ENCODE measurements at places on chromosomes 12 and 14.
A peak's percentile ranks its signal among the peaks of the same experiment; 100 is the strongest.

GRCh38 chr12:81962126-81962856 is 203.1 kb upstream of the PPFIA2 start:
- DNase-seq: no peak

DNA sequence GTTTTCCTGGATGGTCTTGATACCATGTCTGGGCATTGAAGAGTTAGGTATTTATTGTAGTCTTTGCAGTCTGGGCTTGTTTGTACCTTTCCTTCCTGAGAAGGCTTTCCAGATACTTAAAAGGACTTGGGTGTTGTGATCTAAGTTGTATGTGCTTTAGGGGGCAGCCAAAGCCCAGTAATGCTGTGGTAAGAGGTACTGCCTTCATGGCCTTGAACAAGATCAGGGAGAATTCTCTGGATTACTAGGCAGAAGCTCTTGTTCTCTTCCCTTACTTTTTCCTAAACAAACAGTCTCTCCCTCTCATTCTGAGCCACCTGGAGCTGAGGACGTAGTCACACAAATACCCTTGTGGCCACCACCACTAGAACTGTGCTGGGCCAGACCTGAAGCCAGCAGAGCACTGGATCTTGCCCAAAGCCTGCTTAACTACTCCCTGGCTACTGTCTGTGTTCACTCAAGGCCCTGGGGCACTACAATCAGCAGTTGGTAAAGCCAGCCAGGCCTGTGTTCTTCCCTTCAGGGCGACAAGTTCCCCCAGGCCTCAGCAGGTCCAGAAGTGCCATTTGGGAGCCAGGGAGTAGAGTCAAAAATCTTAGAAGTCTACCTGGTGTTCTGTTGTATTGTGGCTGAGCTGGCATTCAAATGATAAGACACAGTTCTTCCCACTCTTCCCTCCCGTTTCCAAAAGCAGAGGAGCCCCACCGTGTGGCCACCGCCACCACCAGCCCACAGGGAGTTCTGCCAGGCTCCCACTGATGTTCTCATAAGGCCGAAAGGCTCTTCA is 11.4 kb downstream of the PRORP start:
- DNase-seq: no peak

- DNase-seq: no peak
These were observed 1.2 kb downstream of the DDIT3 start for GRCh38 chr12:57518920-57519795.

- DNase-seq: peak; percentile 36
These were observed 40.1 kb downstream of the SMIM41 start for GRCh38 chr12:52119398-52120254.

DNA sequence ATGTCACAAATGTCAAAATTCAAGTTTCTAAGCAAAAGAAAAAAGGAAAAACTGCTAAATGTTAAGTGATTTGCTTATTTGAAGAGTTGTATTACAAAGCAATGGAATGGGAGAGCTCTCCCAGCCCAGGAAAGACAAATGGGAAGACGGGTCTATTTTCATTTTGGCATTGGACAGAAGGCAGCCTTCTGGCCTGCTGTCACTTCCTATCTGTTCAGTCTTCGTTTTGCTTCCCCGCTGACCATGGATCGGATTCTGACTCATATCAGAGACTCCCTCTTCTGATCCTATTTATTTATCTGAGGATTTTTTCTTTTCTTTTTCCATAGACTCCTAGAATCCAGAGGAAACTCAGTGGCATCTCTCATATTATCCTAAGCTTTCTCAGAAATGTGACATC is 634.9 kb downstream of the DIO2 start:
- no peak for DNase-seq

DNA sequence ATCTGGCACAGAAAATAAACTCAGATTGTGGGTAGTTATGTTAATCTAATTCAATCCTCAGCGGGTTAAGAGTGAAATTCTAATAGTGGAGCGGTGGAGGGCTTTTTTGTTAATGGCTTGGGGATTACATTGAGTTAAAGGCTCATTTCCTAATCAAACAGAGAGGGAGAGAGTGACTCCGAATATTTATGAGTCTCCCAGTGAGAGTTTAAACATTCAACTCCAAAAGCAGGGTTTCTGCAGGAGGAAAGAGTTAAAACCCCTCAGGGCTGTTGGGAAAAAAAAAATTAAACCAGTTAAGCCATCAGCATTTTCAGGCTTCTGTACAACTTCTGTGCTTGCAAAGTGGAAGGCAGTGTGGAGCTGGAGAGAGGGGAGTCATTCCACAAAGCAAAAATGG is 62.1 kb upstream of the ESRRB start:
- DNase-seq: no peak

GRCh38 chr12:49578471-49579112 is 10.7 kb upstream of the MCRS1 start:
- no peak for DNase-seq

DNA sequence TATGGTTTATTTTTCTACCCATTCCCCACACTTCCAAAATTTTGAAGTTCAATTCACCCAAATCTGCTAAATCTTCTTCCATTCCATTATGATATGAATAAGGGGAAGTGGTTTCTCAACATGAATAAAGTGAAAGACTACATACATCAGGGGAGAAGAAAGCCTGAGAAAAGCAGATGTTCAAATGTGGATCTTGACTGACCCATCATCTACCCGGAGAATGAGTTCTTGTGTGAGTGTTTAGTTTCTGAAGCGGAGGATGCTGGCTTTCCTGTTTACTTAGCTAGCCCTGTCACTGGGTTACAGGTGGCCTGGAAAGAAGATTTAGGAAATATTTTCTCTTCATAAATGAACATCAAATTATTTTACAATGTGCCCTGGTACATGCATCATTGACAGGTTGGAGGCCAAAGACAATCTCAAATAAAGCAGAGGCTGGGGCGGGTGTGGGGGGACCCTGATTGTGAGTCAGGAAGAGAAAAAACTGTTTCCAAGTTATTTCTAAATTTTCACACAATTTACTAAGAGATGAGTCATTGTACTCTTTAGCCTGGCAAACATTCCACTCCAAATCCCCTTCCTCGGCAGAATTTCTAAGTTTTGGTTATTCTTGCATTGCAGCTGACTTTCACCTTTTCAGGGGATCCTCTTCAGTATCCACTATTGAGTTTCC is 135.6 kb downstream of the SLC25A21 start:
- DNase-seq: no peak

- no peak for DNase-seq
These were observed 139.5 kb upstream of the AMIGO2 start for GRCh38 chr12:47219243-47219642.

DNA sequence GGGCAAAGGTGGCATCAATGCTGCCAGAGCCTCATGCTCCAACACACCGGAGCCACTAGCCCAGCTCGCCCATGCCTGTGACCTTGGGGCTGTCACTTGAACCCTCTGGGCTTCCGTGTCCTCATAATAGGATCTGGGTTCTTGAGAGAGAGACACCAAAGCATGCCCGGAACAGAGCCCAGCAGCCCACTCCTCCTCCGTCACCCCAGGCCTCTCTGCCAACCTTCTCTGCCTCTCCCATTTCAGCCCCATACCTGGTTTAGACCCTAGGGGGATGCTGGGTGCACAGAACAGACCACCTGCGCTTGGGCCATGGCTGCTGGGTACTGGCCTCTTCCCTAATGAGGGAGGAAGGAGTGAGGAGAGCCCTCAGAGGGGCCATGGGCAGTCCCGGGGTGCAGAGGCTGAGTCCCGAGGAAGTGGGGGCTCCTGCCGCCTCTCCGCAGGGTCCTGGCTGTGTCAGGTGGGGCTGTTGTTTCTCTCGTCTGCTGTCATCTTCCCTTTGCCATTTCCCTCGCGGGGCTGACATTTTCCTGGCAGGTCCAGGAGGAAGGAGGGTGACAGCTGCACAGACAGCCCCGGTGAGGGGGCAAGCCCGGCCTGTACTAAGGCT is 172.4 kb upstream of the RTL1 start:
- no peak for DNase-seq

DNA sequence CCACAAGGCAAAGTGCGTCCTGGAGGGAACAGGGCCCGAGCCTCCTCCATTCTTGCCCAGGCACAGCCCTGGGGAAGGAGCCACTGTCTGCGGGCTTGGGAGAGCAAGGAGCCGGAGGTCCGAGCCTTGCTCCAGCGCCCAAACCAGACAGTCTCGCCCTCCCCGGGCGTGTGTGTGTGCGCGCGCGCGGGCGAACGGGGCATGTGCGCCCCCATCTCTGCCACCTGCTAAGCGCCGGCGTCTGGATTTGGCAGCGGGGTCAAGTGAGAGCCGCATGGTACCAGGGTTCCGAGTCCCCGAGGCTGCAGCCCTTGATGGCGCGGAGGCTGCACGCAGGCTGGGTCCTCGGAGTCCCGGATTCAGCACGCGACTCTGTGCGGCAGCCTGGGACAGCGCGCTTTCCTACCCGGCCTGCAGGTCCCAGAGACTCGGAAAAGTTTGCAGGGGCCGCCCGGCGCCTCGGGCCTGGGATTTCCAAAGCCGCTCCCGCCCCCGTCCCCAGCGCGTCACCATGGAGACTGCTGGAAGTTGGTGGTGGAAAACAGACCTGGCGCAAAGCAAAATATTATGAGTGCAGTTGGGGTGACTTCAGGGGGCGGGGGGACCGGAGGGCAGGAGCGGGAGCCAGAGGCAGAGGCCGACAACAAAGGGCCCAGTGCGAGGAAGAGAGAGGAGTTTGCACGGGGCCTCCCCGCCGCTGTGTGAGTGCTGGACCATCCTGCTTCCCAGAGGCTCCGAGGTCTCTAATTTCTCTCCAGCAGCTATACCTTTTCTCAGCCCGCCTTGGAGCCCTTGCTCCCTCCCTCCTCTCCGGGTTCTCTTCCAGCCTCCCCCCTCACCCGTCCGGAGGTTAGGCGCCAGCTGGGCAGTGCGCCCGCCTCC is 4.2 kb downstream of the RFX4 start:
- DNase-seq: no peak

- DNase-seq: no peak
These were observed 115.5 kb upstream of the PARP11 start for GRCh38 chr12:3988519-3989217.

DNA sequence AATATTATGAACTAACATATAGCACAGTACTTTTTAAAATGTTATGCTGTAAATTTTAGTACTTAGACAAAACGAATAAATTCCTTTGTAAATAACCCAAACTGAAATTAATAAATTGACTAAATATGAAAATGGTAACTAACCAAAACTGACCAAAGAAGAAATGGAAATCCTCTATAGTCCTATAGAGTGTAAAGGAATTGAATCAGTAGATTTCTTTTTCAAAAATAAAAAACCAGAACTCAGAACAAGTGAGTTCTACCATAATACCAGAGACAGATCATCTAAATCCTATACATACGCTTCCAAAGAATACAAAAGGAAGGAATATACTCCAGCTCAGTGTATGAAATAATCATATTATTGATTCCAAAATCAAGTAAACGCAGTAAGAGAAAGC is 39.8 kb downstream of the TMPRSS12 start:
- DNase-seq: no peak

GRCh38 chr12:27800819-27801218 is 20.8 kb upstream of the MANSC4 start:
- no peak for DNase-seq

DNA sequence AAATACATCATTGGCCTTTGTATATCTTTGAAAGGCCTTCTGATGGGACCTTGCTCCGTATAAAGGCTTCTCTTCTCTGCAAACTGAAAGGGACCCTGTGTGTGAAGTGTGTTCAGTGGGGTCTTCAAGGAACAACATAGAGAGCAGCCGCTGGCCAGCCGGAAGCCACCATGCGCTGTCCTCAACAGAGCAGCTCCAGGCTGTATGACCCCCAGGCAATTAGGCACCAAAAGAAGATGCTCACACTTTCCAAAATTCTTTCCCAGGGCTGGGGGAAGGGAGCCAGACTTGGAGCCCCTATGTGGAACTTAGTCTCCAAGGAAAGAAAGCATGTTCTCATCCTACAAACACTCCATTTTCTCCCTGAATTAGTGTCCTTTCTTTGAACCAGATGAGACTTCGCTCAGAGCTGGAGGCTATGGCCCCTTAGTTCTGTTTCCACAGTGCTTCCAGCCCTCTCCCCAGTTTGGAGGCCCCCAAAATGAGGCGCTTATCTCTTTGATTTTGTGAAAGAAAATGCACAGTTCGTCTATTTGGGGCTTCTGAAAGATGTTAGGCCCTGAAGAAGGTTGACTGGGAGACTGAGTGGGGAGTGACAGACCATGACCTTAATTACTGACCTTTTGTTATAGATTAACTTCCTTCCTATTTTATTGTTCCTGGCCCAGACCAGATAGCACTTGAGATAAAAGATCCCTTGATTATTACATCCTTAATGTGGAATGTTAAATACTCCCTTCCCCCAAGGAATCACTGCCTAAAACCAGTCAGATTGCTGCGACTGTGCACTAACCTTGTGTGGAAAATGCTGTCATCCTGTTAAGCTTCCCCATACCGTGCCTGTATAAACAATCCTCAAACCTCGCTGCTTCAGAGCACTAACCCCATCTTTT is 128.3 kb upstream of the FGD4 start:
- DNase-seq: no peak

DNA sequence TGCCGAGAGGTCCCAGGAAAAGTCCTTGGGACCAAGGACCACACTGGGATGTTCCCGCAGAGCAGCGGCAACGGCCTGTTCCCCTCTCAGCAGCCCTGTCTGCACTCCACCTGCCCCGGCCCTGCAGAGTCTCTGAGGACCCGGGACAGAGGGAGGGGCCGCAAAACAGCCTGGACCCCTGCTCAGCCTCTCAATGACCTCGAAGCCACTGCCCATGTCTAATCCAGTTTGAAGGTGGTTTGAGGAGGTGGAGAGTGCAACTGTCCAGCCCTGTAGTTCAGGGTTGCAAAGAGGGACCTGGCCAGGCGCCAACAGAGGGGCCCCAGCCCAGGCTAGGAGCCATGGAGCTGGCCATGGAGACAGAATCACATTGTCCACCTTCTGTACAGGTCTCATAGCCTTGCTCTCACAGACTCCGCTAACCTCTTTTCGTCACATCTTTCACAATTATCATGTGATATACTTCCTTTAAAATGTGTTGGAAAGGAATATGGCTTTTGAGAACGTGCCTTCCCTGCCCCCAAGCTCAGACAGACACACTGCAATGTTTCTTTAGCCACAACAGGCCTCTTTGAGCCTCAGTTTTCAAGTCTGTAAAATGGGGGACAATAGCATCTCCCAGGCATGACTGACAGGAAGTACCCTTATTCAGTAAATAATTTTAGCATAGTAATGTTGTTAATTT is 49.3 kb downstream of the ACTN1 start:
- DNase-seq: no peak

- DNase-seq: no peak
These were observed 79.6 kb downstream of the WDR20 start for GRCh38 chr14:102219316-102219715.

DNA sequence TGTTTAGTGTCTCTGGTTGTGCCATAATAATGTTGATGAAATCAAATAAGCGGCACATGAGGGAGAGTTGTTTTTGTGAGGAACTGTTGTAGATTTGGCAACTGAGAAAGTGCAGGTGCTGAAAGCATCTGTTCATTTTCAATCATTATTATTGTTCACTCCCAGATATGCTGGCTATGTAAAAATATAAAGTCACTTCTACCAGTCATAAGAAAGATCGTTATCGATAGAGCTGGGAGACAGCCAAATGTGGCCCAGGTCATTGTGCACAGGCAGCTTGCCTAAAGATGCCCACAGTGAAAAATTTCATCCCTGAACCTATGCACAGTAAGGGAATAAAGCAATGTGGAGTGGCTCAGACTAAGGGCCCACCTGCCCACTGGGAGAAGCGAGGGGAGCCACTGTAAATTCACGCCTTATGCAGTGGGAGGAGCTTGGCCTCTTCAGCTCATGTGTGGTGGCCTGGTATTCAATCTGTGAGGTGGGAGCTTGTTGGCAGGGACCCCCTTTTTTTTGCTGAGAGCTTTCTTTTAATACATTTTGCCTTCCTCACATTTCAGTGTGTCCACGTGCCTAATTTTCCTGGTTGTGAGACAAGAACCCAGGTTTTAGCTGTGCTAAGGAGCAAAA is 1490.8 kb upstream of the TMEM132C start:
- no peak for DNase-seq
